ENCODE measurements at places on chromosomes 6 and 20.
A peak's percentile ranks its signal among the peaks of the same experiment; 100 is the strongest.

DNA sequence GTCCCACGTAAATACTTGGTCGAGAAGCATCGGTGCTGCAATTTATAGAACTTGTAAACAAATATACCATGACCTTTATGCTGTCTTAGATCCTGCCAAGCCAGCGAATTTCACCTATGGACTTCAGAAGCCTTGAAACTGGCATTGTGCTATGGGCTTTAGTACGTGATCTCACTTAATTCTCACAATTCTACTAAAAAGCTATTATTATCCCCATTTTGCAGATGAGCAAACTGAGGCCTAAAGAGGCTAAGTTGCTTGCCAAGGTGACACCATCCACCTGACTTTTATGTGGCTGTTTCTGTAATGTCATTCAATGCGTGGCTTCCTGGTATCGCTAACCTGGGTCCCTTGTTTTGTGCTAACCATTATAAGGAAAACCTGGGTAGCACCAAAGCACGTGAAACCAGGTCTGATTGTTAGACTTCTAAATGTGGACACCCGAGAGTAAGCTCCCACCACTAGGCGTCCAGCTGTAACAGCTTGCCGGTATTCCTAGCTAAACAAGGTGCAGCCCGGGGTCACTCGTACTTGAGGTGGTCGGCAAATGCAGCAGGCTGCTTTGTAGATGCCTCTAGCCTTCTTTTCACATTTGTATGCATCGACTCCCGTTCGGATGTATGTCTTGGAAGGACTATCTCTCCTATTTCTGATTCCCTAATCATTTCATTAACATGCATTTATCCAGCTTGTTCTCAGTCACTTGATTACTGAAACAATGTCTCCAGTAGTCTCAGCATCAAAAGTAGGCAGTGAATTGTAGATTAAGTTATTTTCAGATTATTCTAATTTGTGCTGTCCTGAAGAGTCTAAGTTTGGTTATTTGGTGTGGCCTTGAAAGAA is 1.1 kb downstream of the SYNJ2 start:
- DNase-seq, result peak; percentile 34

GRCh38 chr6:26043384-26044139 is 43.7 kb upstream of the HFE start:
- peak; percentile 98 for DNase-seq

GRCh38 chr6:18312368-18312767 is 48.0 kb upstream of the DEK start:
- DNase-seq, result no peak

GRCh38 chr6:139587469-139587868 is 213.0 kb upstream of the CITED2 start:
- peak; percentile 91 for DNase-seq

GRCh38 chr6:96621983-96622382 is 59.1 kb downstream of the FHL5 start:
- no peak for DNase-seq

- peak; percentile 34 for DNase-seq
Observed at GRCh38 chr20:19699180-19699971, 58.7 kb upstream of the RIN2 start.

DNA sequence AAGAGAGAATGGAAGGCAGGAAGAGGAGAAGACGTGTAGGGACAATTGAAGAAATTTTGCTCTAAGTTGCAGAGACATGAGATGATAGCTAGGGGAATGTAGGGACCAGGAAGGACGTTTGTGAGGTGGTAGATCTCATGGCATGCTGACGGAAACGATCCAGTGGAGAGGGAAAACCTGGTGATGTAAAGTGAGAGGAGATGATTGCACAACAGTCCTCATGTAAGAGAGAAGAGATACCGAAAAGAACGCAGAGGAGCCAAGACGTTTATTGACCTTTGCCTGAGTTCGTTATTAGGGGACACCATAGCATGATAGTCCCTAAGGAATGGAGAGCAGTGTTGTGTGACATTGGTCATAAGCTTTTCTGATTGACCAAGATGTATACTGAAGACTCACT is 55.3 kb downstream of the IGF2R start:
- DNase-seq, result no peak

- DNase-seq, result peak; percentile 33
Observed at GRCh38 chr20:52031206-52031562, 160.4 kb downstream of the ZFP64 start.

- DNase-seq, result no peak
Observed at GRCh38 chr6:15357782-15358181, 111.9 kb downstream of the JARID2 start.

- DNase-seq, result no peak
Observed at GRCh38 chr6:33854572-33855030, 50.8 kb upstream of the MLN start.

DNA sequence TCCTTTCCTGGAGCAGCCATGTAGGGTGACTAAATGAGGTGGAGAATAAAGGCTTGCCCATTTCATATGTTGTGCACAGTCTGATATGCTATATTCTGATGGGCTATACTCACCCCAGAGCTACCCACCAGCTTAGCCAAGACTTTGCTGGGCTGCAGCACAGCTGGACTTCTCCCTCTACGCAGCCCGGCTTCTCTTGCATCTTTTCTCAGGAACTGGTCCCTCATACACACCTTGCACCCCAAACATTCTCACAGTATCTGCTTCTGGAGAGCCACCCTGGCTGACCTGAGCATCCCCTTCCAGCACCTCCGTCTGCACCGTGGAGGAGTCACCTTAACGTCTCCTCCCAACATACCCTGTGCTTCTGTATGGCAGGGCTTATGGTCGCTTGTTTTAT is 150.8 kb upstream of the PMEPA1 start:
- no peak for DNase-seq

GRCh38 chr20:58557733-58558342 is 42.6 kb upstream of the APCDD1L start:
- DNase-seq, result no peak

GRCh38 chr6:79463621-79464050 is 73.6 kb downstream of the LCA5 start:
- DNase-seq, result no peak

- no peak for DNase-seq
Observed at GRCh38 chr6:141764388-141764787, 368.3 kb upstream of the GJE1 start.

GRCh38 chr6:88380618-88381288 is 214.6 kb upstream of the CNR1 start:
- no peak for DNase-seq

GRCh38 chr6:75283907-75284631 is 523 bp downstream of the TMEM30A start:
- no peak for DNase-seq

GRCh38 chr6:116029535-116029934 is 31.2 kb downstream of the FRK start:
- DNase-seq, result no peak

DNA sequence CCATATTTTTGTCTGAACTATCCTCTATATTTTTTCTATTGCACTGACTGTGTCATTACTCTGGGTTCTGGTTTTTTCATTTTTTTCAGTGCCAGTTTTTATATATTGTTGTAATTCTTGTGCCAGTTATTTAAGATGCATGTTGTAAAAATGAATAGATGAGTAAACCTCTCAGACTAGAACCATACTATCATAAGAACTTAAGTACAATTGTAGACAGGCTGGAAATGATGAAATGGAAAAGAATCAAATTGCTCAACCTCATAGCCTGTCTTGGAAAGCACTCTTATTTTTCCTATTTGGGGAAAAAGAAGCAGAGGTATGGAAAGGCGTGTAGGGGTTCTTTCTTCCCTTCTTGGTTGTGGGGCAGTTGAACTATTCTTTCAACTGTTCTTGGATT is 30.2 kb downstream of the PANK2 start:
- peak; percentile 76 for DNase-seq

- DNase-seq, result no peak
Observed at GRCh38 chr20:2408111-2408510, 27.4 kb downstream of the TGM6 start.

- DNase-seq, result no peak
Observed at GRCh38 chr6:54087721-54088120, 23.5 kb upstream of the MLIP start.

DNA sequence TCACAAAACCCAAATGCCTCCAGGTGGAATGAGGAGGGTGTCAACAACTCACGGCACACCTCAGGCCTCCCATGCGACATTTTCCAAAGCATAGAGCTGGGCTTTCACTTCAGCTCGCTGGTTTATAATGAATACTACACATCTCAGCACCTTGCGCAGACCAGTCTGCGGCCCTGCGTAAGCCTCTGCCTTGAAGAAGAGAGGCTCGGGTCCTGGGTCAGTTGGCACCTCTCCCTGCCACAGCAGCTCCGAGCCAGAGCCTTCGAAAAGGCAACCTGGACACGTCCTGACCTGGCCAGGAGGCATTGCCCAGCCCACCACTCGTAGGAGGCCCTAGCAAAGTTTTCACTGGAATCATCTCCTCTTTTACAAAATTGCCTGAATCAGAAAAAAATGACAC is 183.0 kb upstream of the AFDN start:
- DNase-seq, result no peak

DNA sequence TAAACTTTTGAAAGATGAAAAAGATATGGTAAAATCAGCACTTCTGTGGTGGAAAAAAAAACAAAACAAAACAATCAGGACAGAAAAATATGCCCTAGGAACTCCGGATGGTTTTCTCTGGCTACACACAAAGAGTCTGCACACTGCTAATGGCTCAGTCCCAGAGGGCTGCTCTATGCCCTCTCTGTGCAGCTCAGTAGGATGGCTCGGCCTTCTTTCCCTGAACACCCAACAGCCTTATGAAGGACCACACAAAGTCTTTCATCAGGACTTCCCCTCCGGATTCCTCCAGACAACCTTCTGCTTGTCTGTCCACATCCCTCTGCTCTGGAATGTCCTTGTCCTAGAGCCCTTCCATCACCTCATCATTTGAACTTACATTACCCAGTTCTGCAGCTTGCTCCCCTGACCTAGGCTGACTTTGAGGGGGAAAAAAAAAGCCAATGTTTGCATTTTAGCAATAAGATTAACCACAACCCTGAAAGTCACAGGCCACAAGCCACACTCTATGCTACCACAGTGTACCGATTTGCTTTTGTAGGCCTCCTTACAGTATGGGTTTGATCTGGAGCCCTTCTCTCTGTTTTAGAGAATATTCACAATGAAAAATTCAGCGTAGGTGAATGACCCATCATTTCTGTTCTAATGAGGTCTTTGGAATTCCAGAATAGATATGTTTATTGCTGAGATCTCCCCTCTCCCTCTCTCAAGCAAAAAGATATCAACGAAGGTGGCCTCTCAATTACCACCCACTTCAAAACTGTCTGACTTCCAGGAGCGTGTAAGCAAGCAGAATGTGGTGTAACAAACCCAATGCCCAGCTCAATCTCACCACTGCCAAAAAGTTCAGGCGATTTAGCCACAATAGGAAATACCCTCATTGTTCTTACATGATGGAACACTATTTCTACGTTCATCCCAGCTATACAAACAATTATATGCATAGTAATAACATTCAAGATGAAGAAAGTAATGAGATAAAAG is 164.0 kb downstream of the GMDS start:
- DNase-seq, result no peak

DNA sequence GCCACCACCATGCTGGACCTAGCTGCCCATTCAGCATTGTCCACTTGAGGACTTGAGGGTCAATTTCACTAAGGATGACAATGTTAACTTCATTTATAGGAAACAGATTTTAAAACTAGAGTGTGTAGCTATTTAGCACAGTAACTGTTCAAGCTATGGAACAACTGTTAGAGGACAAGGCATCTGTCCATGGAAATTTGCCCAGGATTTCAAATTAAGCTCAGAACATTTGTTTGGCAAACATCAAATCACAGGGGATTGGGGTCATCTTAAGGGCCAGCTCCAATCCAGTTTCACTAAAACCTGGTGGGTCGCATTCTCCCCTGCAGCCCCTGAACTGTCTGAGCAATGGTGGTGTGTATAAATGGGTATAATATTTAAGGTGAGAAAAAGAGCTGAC is 35.1 kb downstream of the PM20D2 start:
- DNase-seq, result no peak

DNA sequence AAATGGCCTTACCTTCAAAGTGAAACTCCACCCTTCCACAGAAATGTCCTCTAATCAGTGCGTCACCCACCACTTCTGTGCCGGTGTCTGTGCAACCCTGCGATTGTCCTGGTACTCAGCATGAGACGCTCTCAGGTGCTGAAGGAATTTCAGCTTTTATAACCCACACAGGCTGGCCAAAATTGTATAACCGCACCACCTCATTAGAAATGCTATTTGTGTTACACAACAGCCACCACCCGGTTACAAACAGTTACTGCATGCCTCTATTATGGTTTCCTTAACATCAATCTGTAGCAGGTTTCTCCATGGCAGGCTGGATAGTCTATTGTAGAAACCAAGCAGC is 51.5 kb downstream of the SLC23A2 start:
- DNase-seq, result peak; percentile 49

DNA sequence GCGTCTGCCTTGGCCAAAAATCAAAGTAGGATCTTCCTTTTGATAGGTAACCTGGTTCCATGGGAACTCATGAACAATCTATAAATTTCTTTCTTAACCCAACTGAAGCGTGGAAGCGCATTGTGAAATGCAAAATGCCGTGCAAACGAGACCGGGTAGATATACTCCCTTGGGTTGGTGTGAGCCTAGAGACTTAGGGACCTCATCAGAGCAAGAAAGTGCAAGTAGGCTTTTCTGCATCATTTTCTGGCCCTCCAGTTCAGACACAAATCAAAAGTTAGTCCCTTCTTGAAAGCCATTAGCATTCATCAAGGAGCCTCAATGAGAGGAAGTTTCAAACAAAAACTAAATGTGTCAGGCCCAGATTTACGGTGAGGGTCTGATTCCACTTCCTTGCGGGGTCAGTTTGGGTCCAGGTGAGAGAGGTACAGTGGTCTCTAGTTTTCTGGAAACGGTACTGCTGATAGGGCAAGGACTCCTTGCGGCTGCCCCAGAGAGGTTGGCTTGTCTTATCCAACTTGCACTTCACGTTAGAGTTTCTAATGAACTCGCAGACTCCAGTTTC is 5.3 kb upstream of the ZNF184 start:
- DNase-seq, result peak; percentile 41

DNA sequence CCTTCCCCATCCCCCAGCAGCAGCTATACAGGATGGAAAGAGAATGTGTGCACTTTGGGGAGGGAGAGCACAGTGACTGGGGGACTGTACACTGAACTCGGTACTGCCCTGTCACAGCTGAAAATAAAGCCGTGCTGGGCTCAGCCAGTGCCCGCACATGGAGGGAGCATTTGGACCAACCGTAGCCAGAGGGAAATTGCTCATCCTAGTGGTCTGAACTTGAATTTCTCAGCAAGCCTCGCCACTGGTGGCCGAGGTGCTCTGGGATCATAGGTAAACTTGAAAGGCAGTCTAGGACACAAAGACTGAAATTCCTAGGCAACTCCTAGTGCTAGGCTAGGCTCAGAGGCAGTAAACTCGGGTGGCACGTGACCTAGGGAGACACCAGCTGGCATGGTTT is 61.0 kb downstream of the DZANK1 start:
- no peak for DNase-seq
